ENCODE measurements at places on chromosomes 3 and 15.

DNA sequence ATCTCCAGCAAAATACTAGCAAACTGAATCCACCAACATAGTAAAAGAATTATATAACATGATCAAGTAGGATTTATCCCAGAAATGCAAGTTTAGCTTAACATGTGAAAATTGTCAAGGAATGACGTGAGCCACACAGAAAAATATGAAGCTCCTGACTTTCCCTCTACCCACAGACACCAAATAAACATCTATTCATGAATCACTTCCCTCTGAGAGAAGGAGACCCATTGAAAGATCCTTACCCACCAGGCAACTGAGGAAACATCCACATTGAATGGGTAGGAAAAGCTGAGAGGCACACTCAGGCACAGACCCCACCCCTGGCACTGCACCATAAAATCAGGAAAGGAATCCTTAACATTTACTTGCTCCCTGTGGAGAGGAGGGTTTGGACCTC lies 102.2 kb upstream of the MANF start:
- DNase-seq: no peak

- no peak for DNase-seq
These were observed 321.3 kb downstream of the CACNA2D3 start for GRCh38 chr3:54443561-54444161.

GRCh38 chr3:98977520-98977919 lies 76.0 kb upstream of the DCBLD2 start:
- peak; percentile 79 for DNase-seq

DNA sequence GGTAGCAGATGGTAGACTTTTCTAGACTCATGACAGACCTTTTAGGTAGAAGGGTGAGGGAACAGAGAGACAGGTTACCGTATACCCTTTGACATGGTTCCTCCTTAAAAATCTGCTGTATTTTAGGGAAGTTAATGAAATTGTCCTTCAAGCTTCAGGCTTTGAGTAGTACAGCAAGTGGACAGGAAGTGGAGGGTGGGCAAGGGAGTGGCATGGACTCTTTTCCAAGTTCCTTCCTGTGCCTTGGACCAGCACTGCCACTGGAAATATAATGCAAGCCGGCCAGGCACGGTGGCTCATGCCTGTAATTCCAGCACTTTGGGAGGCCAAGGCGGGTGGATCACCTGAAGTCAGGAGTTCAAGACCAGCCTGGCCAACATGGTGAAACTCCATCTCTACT lies 156.1 kb upstream of the LRRFIP2 start:
- DNase-seq: no peak

- no peak for DNase-seq
These were observed 386.9 kb upstream of the CNTN3 start for GRCh38 chr3:75001330-75001729.

GRCh38 chr3:149153402-149153801 lies 24.0 kb downstream of the HPS3 start:
- DNase-seq: no peak

DNA sequence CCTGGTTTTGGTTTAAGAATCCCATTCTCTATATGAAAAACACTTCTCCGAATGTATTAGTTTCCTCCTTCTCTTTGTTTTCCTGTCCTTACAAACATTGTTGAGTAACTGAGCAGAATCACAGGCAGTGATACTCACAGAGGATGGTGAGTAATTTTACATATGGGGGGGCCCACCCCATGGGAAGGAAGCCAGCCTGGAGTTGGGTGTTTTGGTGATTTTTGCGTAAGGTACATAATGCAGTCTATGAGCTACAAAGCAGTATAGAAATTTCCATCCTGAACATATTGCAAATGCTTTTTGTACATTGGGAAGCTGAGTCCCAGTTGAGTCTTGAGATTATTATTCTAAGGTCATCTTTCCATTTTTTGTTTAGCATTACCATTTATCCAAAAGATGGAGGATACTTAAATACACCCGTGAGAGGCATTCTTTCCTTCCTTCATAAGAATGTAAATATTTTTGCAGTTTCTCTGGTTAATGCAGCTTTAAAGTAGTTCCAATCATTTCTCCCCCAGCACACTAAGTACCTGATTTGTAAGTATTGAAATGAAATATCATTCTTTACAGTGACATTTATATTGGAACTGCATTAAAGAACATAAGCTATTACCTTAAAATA lies 476.8 kb downstream of the AGBL1 start:
- no peak for DNase-seq

DNA sequence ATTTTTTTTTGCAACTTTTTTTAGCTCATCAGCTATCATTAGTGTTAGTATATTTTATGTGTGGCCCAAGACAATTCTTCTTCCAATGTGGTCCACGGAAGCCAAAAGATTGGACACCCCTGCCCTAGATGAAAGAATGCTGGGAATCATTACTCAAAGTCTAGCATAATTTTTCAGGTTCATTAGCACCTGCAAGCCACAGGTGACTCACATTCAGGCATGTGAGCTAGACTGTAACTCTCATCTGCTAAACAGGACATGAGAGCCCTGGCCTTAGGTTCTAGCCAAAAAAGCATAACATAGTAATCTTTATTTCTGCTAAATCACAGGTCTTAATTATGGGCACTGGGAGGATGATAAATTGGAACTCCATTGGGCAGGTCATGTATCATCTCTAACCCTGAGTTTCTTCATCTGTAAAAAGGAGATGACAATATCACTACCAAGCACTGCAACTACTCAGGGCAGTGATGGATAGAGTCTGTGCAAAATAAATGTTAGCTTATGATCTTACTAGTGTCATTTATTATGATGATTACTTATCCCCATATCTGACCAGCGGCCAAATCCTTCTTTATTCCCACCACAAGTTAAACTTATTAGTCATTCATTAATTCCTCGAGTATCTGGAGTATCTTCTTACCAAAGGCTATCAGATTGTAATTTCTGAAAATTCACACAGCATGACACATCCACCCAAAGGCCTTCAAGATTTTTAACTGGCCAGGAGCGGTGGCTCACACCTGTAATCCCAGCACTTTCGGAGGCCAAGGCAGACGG lies 125.0 kb downstream of the PLD1 start:
- peak; percentile 3 for DNase-seq

- DNase-seq: peak; percentile 84
These were observed 626 bp upstream of the GPR176 start for GRCh38 chr15:39920510-39921273.

DNA sequence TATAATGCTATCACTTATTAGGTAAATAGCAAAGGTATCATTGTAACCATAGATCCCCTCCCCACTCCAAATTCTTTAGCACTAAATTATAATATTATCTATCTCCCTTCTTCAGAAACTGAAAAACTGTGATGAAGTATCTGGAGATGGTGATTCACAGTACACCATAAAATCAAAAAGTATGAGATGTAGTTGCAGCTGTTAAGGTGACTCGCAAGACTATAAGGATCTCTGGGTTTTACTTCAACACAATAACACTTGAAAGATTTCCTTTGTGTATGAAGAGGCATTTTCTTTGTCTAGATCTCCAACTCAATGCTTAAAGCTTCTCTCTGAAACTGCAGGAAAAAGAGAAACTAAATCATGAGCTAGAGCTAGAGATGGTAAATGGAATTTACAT lies 46.9 kb downstream of the IFT57 start:
- DNase-seq: peak; percentile 48

DNA sequence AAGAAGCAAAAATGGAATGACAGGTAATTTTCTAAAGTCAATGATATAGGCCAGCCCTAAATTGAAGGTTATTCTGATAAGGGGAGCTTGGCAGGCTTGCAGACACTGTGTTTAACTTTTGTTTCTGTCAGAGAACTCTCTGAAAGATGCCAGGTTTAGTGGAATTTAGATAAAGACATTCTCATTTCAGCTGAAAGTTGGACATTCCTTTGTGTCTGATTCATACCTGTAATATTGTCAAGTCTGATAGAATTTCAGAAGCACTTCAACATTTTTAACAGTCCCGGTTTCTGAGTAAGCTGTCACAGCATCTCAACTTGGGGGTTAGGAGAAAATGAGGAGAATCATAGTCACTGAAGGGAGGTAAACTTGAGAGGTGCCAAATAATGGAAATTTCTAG lies 84.0 kb downstream of the DIPK2A start:
- peak; percentile 67 for DNase-seq

DNA sequence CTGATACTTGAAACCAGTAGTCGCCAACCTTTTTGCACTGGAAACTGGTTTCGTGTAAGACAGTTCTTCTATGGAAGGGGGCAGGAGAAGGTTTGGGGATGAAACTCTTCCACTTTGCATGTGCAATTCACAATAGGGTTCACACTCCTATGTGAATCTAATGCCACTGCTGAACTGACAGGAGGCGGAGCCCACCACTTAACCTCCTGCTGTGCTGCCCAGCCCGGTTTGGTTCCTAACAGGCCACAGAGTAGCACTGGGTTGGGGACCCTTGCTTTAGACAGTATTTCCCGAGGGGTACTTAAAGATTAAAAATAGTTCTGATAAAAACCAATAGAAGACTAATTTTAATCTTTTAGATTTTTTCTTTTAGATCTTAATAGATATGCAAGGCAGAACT lies 11.1 kb downstream of the TFG start:
- DNase-seq: no peak

GRCh38 chr15:72774696-72775383 lies 8.7 kb downstream of the ADPGK start:
- DNase-seq: no peak

- no peak for DNase-seq
These were observed 97.4 kb downstream of the WNT7A start for GRCh38 chr3:13782501-13782900.

GRCh38 chr3:74789111-74789510 lies 174.7 kb upstream of the CNTN3 start:
- peak; percentile 71 for DNase-seq

DNA sequence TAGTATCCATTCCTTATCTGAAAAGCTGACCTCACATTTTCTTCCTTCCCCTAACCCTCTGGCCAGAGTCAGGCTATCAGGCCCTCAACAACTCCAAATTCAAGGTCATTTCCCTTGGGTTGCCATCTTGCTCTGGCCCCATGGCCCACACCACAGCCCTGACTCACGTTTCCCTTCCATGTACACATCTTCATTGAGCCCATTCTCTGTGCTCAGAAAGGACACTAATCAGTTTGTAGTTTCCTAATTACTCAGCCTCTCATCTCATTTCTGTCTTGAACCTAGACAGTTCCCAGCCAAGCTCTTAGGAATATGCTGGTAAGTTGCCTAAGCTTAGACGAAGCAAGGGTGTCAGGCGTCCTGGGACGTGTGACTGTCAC lies 14.9 kb downstream of the TGM5 start:
- no peak for DNase-seq

GRCh38 chr3:142180761-142181362 lies 31.5 kb upstream of the TFDP2 start:
- DNase-seq: peak; percentile 8

GRCh38 chr3:25046911-25047771 lies 380.9 kb upstream of the RARB start:
- DNase-seq: no peak

DNA sequence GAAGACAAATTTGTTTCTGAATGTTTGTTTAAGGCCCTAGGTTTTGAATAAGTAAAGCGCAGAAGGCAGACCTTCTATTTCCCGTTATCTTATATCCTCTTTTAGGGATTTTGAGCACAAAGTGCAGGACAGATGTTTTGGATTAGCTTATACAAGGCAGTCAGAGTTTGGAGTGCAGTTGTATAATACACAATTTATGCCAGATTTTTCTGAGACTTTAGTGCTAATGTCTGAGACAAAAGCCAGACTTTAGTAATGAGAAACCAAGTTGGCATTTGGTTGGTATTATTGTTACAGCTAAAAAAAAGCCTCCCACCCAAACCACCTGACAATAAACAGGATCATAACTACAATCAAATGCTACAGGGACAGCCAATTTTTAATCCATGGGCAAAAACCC lies 309.9 kb upstream of the SATB1 start:
- no peak for DNase-seq

DNA sequence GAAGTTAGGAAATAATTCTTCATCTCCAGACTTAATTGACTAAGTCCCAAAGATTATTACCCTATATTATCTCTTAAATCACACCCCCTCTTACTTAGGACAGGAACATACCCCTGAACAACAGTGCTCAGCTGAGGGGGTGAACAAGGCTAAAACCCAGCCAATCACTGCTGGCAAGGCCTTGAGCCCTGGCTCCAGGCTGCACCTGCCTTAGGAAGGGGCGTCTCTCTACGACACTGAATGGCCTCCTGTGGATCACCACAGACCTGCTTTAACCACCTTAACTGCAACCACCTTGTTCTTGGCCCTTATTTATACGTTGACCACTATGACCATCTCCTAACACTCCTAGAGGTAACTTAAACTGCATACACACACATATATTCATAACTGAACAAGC lies 267.4 kb upstream of the THBS1 start:
- DNase-seq: no peak

DNA sequence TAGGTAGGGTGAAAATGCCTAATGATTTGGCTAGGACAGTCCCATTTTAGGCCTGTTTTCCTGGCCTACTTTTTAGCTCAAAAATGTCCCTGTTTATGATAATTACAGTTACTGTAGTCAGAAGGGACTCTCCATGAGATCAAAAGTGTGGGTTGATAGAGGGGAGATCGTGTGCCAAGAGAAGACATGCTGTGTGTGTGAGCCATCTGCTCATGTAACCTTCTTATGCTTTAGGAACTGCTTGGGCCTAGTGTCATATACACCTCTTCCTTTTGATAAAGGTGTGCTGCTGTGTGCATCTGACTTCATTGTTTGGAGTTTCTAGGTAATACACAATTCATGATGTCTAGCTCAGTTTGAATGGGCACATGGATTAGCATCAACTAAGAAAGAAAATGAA lies 786.5 kb downstream of the PDCD6IP start:
- DNase-seq: no peak

GRCh38 chr3:45771166-45771775 lies 25.1 kb downstream of the SLC6A20 start:
- no peak for DNase-seq

- DNase-seq: peak; percentile 48
These were observed 118.6 kb downstream of the PGPEP1L start for GRCh38 chr15:98888820-98889479.

DNA sequence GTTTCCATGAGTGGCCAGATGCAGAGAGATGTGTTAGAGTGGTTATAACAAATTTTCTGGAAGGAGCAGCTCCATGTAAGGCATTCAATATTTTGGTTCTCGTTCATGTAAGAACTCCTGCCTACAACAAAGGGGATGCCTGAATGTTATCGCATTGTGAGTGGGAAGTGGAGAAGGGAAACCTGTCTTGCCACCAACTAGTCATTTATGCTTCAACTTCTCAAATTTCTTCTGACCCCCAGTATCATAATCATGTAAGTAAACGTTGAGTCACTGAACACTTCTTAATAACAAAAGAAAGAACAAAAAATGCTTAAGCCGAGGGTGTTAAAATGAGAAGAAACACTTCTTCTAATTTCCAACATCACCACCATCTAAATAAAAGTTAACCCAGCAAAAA lies 62.0 kb upstream of the MRPL3 start:
- no peak for DNase-seq

DNA sequence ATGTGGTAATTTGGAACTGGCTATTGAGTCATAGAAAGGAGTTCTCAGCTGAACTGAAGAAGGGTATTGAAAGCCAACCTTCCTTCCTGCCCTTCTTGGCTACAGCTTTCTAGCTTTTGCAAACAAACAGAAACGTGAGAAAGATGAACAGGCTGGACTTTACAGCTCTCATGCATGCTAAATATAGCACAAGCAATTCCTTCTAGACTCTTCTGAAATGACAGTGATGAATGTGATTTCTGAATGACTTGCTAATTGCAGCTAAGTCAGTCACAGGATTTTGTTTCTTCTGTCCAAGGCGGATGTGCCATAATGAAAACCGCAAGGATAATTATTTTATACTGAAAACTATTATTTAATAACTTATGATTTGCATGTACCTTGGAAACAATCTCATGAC lies 36.3 kb downstream of the BCHE start:
- no peak for DNase-seq

Measured in fibroblast of skin of abdomen (primary cell).